ENCODE measurements at places on chromosomes 1 and 21. TPM values are rescaled to one million over a fixed set of nuclear protein-coding genes. Genes with fewer than 3 reads are reported as not detected.

GRCh38 chr1:107514841-107515240 lies 374.0 kb downstream of the NTNG1 start:
- H3K27me3 ChIP-seq = no peaks in the 10 kb centered on the region
- H3K4me1 ChIP-seq = no peaks in the 10 kb centered on the region
- no peak for DNase-seq
- no peaks in the 10 kb centered on the region for H3K36me3 ChIP-seq
- H3K4me3 ChIP-seq = no peak overlapping the region

GRCh38 chr1:151327903-151328674 lies 873 bp upstream of the PI4KB start:
- H3K4me3 ChIP-seq = peak overlapping the region; percentile 93
- H3K27me3 ChIP-seq = no peaks in the 10 kb centered on the region
- H3K27ac ChIP-seq = peak overlapping the region; percentile 98

DNA sequence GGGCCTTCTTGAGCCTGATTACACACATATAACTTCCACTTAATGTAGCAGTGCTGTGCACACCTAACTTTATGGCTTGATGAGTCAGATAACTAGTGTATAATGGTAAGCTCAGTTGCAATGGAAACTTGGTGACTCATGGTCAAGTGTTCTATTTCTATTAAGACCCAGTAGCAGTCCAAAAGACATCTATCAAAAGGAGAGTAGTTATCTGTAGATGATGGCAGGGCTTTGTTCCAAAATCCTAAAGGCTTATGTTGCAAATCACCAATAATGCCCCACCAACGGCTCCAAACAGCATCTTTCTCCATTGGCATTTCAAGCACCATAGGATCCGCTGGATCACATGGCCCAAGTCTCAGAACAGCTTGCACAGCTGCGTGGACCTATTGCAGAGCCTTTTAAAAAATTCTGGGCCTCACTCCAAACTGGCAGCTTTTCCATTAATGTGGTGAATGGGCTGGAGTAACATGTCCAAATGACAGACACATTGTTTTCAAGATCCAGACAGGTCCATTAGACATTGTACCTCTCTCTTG lies 566.8 kb upstream of the USP24 start:
- no peaks in the 10 kb centered on the region for H3K4me1 ChIP-seq
- H3K4me3 ChIP-seq = no peak overlapping the region
- no peaks in the 10 kb centered on the region for H3K36me3 ChIP-seq
- DNase-seq = no peak

DNA sequence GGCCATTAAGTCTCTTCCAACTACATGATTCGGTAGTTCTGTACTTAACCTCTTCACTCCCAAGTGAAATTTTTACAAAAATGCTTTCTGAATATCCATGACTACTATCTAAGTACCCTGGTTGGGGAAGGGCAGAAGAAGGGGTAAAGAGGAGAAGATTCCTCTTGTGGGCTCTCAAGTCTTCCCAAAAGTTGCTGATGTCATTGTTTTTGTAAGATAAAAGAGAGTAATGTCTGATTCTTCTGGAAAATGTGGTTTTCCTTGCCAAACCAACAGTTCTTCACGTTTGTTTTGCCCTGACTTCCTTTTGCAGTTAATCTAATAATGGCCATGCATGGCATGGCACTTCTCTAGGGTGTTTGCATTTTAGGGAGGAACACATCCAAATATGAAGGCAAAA lies 34.7 kb upstream of the AK4 start:
- DNase-seq = no peak
- no peak overlapping the region for H3K4me3 ChIP-seq
- H3K36me3 ChIP-seq = no peaks in the 10 kb centered on the region
- H3K4me1 ChIP-seq = no peaks in the 10 kb centered on the region
- H3K27ac ChIP-seq = no peak overlapping the region

TAL1 gene
- not detected for total RNA-seq

GRCh38 chr1:235022341-235022980 lies 106.2 kb downstream of the TOMM20 start:
- DNase-seq = no peak
- H3K4me1 ChIP-seq = peaks cover 62% of the 10 kb centered on the region
- H3K27ac ChIP-seq = peak overlapping the region; percentile 61
- peaks cover 31% of the 10 kb centered on the region for H3K36me3 ChIP-seq
- H3K27me3 ChIP-seq = no peaks in the 10 kb centered on the region
- no peak overlapping the region for H3K4me3 ChIP-seq

GRCh38 chr1:2645776-2646175 lies 13.0 kb upstream of the MMEL1 start:
- H3K36me3 ChIP-seq = no peaks in the 10 kb centered on the region
- H3K4me3 ChIP-seq = no peak overlapping the region

GRCh38 chr1:172952516-172952915 lies 98.2 kb downstream of the TNFSF18 start:
- peaks cover 32% of the 10 kb centered on the region for H3K27me3 ChIP-seq
- no peaks in the 10 kb centered on the region for H3K36me3 ChIP-seq
- no peak overlapping the region for H3K27ac ChIP-seq
- DNase-seq = no peak
- peaks cover 2% of the 10 kb centered on the region for H3K4me1 ChIP-seq
- H3K4me3 ChIP-seq = no peak overlapping the region

- H3K36me3 ChIP-seq = no peaks in the 10 kb centered on the region
- H3K27ac ChIP-seq = no peak overlapping the region
- no peaks in the 10 kb centered on the region for H3K27me3 ChIP-seq
Measured at GRCh38 chr1:53754484-53755312, 15.7 kb upstream of the GLIS1 start.

GRCh38 chr21:46397993-46398392 lies 60.7 kb upstream of the DIP2A start:
- H3K36me3 ChIP-seq = peaks cover 43% of the 10 kb centered on the region
- H3K4me3 ChIP-seq = no peak overlapping the region
- H3K4me1 ChIP-seq = peaks cover 2% of the 10 kb centered on the region
- no peaks in the 10 kb centered on the region for H3K27me3 ChIP-seq

S100A7A gene
- total RNA-seq = not detected

GRCh38 chr21:45629046-45629981 lies 14.2 kb upstream of the PCBP3 start:
- H3K4me3 ChIP-seq = no peak overlapping the region
- H3K27me3 ChIP-seq = peaks cover 21% of the 10 kb centered on the region
- no peak overlapping the region for H3K27ac ChIP-seq
- H3K4me1 ChIP-seq = no peaks in the 10 kb centered on the region
- DNase-seq = no peak

DNA sequence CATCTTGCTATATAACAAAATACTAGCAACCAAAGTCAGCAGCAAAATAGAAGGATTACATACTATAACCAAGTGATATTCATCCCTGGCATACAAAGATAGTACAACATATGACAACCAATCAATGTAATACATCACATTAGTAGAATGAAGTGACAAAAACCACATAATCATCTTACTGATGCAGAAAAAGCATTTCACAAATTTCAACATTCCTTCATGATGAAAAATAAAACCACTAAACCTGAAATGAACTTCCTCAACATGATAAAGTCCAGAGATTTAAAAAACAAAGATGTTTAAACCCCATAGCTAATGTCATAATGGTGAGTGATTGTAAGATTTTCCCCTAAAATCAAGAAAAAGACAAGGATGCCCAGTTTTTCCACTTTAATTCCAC lies 18.6 kb downstream of the RO60 start:
- peaks cover 2% of the 10 kb centered on the region for H3K4me1 ChIP-seq
- DNase-seq = no peak
- H3K27ac ChIP-seq = no peak overlapping the region
- no peak overlapping the region for H3K4me3 ChIP-seq
- peaks cover 80% of the 10 kb centered on the region for H3K36me3 ChIP-seq
- no peaks in the 10 kb centered on the region for H3K27me3 ChIP-seq

DNA sequence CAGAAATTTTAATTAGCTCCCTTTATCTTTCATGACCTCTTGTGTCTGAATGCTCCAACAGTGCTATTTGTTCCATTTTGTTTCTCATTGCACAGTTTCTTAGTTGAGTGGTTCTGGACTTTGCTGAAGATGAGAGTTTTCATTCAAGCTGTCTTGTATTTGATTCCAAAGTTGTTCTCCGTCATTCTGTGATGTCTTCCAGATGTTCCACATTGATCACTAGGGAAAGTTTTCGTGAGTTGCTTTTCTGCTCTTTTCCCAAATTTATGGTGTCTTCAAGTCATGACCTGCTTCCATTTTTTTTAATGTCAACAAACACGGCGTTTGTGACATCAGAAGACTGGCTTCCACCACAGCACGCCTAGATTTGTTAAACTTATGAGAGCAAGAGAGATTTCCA lies 575.5 kb downstream of the MRPL39 start:
- H3K4me1 ChIP-seq = no peaks in the 10 kb centered on the region
- H3K36me3 ChIP-seq = no peaks in the 10 kb centered on the region
- no peak overlapping the region for H3K27ac ChIP-seq
